CD4-positive, alpha-beta T cell treated with Interleukin-4 for 1 hour (primary cell): ENCODE measurements at places on chromosomes 6 and 20.
A peak's percentile ranks its signal among the peaks of the same experiment; 100 is the strongest.

- peak; percentile 75 for DNase-seq
These were observed 45.8 kb downstream of the QKI start for GRCh38 chr6:163460307-163460782.

GRCh38 chr6:21441386-21441785 is 152.2 kb upstream of the SOX4 start:
- no peak for DNase-seq

GRCh38 chr6:54579011-54579410 is 267.6 kb upstream of the FAM83B start:
- DNase-seq: no peak

DNA sequence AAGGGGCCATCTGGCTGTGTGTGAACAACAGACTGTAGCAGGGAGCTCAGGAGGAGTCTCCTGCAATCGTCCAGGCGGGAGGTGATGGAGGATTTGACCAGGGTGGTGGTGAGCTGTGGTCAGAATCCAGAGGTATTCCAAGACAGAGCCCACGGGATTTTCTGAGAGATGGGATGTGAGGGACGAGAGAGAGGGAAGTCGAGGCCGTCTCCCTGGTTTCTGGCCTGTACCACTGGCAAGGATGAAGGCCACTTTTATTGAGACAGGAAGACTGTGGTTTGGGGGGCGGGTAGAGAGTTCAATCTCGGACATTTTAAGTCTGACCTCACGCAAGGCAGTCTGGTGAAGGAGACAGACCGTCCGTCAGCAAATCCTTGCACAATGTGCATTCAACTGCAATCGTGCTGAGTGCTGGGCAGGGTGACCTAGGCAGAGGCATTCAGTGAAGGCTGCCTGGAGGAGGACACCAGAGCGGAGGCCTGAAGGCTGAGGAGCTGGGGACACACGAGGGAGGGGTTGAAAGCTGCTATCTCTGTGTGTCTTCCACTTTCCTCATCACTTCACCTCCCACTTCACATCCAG is 53.9 kb downstream of the PREX1 start:
- DNase-seq: no peak

GRCh38 chr6:29964887-29965562 is 22.7 kb downstream of the HLA-A start:
- DNase-seq: peak; percentile 89

GRCh38 chr20:23260181-23260840 is 90.3 kb upstream of the NXT1 start:
- DNase-seq: no peak

- DNase-seq: no peak
These were observed 816.5 kb downstream of the KIF16B start for GRCh38 chr20:15756754-15757115.
